Adrenal gland (tissue), 19 donors: ENCODE measurements at places on chromosomes 13 and 19.

DNA sequence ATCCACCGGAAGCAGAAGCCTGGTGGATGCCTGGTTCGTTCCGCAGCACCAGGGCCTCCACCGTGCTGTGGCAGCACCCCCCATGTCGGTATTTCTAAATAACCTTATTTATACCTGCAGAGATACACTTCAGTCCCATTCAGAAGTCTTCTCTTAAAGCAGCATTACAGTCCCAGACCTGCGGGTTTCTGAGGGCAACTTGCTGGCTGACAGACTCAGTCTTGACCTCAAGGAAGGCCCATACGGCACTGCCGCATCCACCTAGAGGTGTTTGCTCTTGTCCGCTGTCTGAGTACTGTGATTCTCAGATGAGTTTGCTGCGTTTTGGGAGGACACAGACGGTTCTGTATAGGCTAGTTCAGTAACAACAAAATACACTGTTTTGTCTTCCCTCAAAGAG lies 16.9 kb upstream of the TEX29 start:
- no peak for DNase-seq

GRCh38 chr13:62038214-62038613 lies 622.6 kb upstream of the PCDH20 start:
- DNase-seq, result no peak

DNA sequence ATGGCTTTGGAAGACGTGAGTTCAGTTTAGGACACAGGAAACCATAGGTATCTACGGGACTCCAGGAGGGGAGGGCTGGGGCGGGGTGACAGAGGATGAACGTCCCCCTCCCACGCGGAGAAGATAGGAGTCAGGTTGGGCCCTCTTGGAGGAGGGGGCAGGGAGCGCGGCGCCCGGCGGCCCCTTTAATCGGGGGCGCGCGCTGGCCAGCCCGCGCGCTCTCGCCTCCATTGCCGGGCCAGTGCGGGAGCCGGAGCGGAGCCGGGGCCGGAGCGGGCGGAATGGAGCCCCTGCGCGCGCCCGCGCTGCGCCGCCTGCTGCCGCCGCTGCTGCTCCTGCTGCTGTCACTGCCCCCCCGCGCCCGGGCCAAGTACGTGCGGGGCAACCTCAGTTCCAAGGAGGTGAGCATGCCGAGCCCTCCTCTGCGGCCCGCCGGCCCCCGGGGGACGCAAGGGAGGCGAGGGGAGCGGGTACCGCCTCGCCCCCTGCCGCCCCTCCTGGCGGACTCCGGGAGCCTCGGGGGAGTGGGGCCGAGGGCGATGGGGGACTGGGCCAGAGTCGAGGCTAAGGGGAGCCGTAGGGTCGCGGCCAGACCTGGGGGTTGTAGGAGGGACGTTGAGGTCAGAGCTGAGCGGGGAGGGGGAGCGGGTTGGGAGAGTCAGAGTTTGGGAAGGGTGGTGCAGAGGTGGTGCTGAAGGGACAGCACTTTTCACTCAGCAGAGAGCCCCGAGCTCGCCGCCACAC lies at the start of gene TMEM145:
Gene TMEM145, plus strand, starts transcription at position 214 of the 744 bp plus-strand sequence. Its CDS starts 68 bp downstream, at position 282.
- DNase-seq, result peak; percentile 57

DNA sequence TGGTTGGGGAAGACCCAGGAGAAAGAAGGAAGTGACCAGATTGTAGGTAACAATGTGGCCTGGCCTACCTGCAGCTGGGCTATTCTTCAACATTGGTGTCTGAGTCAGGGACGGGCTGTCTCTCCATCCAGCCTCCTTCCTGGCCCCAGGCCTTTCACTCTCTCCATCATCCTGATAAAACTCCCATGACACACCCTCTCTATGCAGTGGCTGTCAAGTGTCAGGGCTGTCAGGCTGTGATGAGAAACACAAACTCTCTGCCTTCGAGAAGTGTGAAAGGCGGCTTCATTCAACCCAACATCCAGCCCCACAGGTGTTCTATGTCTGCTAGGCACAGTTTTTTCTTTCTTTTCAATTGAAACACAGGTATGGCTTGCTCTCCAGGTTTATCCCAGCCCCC lies 153.3 kb upstream of the VSTM2B start:
- DNase-seq, result no peak

GRCh38 chr19:2261438-2262172 lies 5.4 kb upstream of the JSRP1 start:
- DNase-seq, result no peak

DNA sequence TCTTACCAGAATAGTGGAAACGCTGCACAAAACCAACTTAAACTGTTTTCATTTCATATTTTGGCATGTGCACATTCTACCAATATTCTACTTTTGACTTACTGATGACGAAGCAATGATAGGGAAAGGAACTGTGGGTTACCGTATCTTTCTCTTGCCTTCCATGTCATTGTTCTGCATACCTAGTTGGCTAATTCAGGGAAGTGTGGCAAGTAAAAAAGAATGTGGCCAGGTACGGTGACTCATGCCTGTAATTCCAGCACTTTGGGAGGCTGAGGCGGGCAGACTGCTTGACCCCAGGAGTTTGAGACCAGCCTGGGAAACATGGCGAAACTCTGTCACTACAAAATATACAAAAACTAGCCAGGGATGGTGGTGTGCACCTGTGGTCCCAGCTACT lies 108.2 kb downstream of the SIPA1L3 start:
- no peak for DNase-seq

DNA sequence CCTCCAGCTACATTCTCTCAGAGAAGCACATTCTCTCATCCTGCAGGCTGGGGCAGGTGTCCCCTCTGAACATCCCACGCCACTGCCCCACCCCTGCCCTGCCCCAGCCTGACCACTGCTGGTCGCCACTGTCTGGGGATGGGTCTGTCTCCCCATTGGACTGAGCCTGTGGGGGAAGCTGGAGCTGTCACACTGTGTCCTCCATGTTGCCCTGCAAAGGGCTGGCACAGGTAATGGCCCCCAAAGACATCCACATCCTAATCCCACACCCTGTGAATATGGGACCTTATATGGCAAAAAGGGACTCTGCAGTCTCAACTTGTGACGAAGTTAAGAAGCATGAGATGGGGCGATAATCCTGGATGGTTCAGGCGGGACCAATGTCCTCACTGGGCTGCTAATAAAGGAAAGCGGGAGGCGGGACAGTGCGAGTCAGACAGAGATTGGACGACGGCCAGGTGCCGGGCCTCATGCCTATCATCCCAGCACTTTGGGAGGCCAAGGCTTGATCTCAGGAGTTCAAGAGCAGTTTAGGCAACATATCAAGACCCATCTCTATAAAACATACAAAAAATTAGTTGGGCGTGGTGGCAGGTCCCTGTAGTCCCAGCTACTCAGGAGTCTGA lies 9.1 kb downstream of the AP2S1 start:
- DNase-seq, result peak; percentile 85

GRCh38 chr19:55528030-55528803 lies 8.7 kb downstream of the SBK2 start:
- no peak for DNase-seq

GRCh38 chr13:112873851-112874750 lies 94.9 kb upstream of the MCF2L start:
- peak; percentile 78 for DNase-seq

DNA sequence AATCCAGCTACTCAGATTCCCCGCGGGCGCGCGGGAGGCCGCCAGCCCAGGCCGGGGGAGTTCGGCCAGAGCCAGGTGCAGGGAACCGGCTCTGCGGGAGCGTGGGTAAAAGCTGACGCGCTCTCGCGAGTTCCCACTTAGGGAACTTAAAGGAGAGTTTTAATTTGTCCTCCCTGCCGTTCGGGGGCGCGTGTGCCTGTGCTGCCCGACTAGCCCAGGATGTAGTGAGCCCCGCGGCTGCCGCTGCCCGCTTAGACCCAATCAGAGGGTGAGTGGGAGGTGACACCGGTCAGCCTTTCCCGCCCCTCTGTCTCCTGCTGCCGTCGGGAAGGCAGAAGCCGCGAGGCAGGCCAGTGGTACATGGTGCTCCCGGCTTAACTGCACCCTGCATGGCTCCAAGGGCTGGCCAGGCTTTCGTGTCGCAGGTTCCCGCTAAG lies 36.0 kb upstream of the NEK3 start:
- DNase-seq, result peak; percentile 84

DNA sequence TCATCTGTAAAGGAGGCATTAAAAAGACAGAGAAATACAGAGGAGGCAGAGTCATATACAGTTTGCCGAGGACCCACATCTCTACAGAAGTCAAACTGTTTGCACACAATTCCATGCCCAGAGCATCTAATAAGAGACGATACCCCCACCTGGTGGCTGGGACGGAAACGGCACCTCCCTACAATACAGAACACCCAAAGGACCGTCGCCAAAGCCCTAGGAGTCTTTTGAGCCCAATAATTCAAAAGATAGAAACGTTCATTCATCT lies 703 bp upstream of the PLEKHG2 start:
- peak; percentile 95 for DNase-seq

DNA sequence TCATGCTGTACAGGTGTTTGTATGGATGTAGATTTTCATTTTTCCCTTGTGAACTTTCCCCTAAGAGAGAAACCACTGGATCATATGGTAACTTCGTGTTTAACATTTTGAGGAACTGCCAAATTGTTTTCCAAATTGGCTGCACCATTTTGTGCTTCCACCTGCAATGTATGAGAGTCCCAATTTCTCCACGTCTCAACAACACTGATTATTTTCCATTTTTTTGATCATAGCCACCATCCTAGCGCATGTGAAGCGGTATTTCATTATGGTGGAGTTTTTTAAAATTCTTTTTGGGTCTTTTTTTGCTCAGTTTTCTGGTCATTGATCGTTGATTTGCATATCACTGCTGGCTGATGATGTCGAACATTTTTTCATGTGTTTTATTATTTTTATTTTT lies 5.0 kb downstream of the NDUFA13 start:
- DNase-seq, result no peak

DNA sequence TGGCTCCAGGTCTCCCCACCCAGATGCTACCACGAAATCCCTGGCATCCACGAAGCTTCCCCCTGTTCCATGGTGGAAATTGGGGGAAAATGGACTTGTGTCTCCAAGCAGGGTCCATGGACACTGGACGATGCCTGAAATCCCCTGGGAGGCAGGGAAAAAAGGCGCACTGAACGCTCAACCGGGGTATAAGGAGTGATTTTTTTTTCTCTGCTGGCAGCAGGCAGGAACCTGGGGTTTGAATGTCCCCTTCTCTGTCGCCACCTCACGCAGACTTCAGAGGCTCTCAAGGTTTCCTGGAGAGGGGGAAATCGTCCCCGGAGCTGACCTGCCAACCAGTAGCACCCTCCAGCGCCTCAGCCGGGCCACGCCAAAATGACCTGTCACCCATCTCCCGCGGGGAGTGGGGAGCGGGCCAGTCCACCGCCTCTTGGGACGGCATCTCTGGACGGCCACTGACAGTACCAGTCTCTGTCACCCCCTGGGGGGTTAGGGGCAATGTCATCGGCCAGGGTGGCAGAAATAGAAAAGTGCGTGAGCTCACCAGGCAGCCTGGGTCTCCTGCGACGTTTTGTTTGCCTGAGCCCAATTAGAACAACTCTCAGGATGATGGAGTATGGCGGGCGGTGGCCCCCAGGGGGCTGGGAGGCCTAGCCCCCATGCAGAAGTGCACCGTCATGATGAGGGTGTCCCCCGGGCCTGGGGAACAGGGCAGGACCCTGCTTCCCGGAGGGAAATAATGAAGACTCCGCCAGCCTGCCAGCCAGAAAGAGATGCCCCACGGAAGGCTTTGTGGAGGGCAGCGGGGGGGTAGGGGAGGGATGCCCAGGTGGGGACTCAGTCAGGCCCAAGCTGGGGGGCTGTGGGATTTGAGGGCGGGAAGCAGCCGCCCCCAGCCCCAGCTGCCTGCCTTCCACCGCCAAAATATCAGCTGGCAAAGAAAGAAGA lies 2.6 kb downstream of the PTPRS start:
- DNase-seq, result no peak

DNA sequence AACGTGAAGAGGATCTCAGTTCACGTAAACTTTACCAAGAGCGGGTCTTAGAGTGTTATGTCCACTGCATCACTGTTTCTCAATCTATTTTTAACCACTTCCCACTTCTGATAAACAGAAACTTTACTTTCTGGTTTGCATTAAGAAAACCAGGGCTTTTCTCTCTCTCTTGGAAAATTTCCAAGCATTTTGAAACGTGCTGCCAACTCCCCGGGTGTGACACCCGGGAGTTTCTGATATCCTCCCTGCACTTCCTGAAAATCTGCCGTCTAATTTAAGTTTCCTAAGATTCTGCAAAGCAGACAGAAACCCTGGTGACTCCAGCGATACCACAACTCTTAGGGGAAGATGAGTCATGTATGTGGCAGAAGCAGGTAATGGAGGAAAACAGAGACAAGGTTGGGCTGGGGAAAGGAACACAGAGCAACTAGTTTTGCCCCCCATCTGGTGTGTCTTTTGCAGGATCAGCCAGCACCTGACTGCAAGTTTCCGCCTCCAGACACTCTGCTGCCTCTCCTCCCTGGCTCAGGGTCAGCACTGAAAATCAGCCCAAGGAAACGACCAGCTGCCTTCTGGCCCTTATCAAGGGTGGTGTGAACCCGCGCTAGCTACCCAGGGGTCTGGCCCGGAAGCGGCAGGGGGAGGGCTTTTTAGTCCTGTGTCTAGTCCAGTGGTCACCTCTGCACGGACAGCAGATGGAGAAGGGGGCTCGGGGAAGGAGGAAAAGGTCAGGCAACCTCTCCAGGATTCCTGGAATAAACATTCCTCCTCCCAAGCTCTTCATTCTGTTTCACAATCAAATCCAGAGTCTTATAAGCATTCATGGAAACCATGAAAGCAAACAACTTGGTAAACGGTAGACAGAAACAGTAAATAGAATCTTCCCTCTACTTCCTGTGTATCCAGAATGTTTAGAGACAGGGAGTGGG lies 11.3 kb upstream of the FFAR2 start:
- DNase-seq, result no peak

DNA sequence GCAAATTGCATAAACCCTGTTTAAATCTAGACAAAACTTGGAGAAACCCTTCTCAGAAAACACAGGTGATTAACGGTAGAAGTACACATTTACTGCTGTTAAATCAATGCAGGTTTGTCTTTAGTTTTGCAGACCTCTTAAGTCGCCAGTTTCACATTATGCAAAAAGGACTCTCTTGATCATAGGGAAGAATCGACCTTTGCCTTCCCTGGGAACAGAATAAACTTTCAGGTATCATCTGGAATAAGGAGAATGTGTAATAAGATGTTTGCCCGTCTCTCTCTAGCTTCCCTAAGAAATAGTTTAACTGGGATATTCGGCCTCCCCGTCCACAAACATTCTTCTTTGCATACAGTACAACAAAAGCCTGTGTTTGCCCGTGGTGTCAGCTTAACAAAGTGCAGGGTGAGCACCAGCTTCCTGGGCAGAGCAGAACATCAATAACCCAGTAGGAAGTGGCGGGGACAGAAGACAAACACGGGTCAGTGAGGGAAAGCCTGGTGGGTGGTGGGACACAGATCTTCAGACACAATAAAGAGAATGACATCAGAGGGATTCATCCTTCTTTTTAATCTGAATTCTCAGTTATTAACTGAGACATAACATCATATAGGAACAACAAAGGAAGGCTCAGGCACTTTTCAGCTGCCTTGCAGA lies 1077.7 kb upstream of the SLC10A2 start:
- DNase-seq, result no peak

GRCh38 chr19:10085641-10086590 lies at the start of gene SHFL:
SHFL (plus strand) TSS chr19:10086317; CDS start chr19:10086428, 111 bp downstream.
- DNase-seq, result peak; percentile 76

- no peak for DNase-seq
Measured at GRCh38 chr19:50772476-50772875, 2.2 kb downstream of the GPR32 start.
